ENCODE measurements at places on chromosomes 1 and 21. TPM values are rescaled to one million over a fixed set of nuclear protein-coding genes. Genes with fewer than 3 reads are reported as not detected.

The CNKSR1 gene
- total RNA-seq, result 1.1 TPM

The CFHR1 gene
- total RNA-seq, result not detected

The S100A7 gene
- total RNA-seq, result not detected

The AJAP1 gene
- 0.05 TPM for total RNA-seq

The CHD5 gene
- 0.31 TPM for total RNA-seq

The SPTA1 gene
- total RNA-seq, result not detected

The CFAP107 gene
- not detected for total RNA-seq

The RGSL1 gene
- not detected for total RNA-seq

The MTFR1L gene
- total RNA-seq, result 39.1 TPM

Measured in activated T-cell treated with anti-CD3 and anti-CD28 coated beads, Interleukin-2, amount 50 U/mL, for 72 hours (primary cell).